NCI-H774 (cell line): ENCODE measurements at places on chromosomes 4 and X.

GRCh38 chr4:59387759-59388758, 1812.1 kb upstream of the ADGRL3 start:
- no peak for DNase-seq

DNA sequence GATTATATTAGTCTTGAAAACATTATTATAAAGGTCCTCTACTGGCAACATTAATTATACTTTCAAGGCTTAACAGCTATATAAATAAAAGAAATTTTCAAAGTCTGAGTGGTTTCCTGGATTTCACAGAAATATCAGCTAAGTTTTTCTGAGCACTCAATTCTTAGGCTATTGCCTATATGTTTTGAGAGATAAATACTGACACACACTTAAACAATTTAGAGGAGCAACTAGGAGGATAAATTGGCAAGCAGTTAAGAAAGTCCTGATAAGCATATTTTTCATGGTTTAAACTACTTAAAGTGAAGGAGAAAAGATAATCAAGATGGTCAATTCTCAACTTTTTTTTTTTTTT, 2.7 kb upstream of the MGARP start:
- no peak for DNase-seq

DNA sequence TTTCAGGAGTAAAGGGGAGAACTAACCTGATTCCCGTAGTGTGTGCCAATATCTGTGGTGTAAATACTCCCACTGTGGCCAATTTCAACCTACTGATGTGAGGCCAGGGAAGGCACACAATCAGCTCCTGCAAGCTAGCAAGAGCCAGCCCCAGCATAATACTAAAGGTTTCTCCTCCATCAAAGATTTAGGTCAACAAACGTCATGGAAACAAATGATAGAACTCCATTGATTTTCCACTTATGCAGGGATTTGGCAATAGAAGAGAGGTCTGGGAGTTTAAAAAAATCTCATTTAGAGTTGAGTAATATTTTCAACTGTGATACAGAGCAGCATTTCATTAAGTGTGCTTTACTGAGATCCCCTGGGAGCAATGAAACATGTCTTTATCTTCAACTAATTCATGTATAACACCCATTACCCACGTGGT, 15.8 kb upstream of the VEGFD start:
- no peak for DNase-seq

- no peak for DNase-seq
Observed at GRCh38 chr4:182969651-182970279, 52.6 kb upstream of the DCTD start.

DNA sequence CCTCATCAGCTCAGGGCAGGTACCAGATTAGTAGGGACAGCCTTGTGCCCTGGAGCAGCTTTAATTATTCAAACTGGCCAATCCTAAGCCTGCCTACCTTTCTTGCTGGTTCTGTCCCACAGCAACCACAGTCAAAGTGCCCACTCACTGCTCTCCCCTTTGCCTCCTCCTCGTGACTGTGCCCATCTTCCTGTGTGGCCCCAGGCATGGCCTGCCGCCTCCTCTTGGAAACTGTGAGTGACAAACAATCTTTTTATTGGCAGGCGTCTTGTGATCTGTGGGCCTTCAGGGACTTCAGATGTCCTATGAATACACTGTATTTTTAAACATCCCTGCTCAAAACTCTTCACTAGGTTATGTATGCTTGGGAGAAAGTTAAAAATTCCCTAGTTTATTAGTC, 22.8 kb upstream of the NSG1 start:
- DNase-seq = no peak

- no peak for DNase-seq
Observed at GRCh38 chrX:111098874-111099273, 2.9 kb downstream of the PAK3 start.
